ENCODE measurements at places on chromosomes 2 and 18.
A peak's percentile ranks its signal among the peaks of the same experiment; 100 is the strongest.

DNA sequence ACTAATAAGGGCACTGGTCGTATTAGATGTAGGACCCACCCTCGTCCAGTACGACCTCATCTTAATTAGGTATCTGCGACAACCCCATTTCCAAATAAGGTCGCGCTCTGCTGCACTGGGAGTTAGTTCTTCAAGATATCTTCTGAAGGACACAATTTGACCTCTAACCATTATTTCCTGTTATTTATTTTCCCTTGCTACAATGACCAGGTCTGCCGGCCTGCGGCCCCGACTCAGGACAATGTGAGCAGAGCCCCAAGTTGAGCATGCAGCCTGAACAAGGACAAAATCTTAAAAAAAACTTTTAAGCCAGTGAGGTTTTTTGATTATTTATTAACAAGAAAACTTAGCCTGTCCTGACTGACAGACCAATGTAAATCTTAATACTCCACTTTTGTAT, 107.6 kb downstream of the SMIM21 start:
- DNase-seq = no peak

DNA sequence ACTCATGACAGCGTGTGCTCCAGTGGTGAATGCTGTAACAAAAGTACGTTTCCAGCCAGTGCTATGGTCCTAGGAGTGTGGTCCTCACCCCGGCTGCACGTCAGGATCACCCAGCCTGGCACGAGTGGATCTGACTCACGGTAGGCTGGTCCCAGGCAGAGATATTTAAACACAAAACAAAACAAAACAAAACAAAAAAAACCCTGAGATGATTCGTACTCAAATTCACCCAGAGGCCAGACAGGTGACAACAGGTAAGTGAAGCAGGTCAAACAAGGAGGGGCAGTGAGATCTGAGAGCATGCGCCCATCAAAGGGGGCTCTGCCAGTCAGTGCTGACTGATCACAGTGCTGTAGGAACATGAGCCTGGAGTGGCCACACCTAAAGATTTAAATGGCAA, 43.2 kb downstream of the C2orf76 start:
- no peak for DNase-seq

DNA sequence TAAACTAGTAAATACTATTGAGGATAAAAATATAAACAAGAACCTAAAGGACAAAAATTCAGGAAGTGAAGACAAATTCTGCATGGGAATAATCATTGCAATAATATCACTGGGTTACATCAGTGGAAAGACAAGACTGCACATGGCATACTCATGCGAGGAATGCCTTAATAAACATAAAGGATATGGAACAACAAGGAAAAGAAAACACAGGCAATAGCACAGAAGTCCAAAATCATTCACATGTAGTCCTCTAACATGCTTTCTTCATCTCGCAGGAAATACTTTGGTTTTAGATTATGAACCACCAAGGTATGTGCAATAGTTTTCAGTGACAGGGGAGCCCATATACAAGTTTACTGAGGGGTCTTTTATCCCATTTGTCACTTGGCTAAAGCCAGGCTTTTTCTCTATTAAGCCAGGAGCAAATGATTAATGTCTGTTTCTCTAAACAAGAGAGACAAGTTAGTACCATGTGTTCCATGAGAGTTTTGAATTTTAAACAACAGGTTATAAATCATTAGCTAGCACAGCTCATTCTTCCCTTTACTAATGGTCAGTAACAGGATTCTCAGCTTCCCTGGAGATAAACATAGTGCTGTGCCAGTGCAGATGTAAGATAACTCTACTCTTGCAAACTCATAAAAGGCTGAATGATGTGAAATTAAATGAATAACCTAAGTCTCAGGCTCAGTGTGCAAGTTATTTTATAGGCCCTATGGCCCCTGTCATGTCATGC, 353.6 kb upstream of the FSIP2 start:
- DNase-seq = no peak

DNA sequence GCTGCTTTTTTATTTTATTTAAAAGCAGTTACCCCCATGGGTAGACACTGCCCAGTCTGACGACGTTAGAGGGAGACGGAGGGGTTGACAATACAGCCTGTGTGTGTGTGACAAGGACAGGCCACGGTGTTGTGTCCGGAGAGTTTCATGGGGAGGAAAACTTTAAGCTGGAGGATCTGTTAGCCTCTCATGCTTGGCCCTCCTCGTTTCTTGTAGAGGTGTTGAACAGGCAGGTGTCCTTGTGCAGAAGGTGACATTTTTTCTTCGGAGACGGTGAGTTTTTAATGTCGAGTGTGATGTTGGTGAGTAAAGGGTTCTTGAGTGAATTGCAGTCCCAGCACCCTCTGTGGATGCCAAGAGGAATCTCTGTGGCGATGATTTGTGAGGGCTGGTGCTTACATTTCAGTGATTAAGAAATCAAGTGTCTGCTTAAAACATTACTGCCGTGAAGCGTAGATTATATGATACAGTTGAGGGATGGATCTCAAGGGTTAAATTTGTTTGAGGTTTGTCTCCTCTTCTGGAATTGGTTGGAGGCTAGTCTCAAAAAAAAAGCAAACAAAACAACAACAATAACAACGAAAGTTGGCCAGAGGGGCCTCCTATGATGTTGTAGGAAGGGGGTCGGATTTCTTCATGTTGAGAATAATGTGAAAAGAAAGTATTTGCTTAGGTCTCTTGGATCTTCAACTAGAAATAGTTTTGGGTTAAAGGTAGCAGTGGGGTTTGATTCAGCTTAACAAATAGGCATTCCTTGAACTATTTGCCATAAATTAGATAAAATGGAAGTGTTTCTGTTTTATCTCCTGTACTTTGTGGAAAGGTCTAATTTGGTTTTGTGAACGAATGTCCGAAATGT, 1.6 kb downstream of the NCOA1 start:
- peak; percentile 20 for DNase-seq

GRCh38 chr2:40271094-40271493, 180.8 kb downstream of the SLC8A1 start:
- DNase-seq = no peak

All from neuronal stem cell (in vitro differentiated cells).